GM12878 (cell line): ENCODE measurements at places on chromosomes 4 and X. TPM values are rescaled to one million over a fixed set of nuclear protein-coding genes. Genes with fewer than 3 reads are reported as not detected.

GRCh38 chr4:168831919-168832762 lies 177.9 kb downstream of the CBR4 start:
- DNase-seq: no peak

The AFM gene
- total RNA-seq: not detected in 2 replicates

DNA sequence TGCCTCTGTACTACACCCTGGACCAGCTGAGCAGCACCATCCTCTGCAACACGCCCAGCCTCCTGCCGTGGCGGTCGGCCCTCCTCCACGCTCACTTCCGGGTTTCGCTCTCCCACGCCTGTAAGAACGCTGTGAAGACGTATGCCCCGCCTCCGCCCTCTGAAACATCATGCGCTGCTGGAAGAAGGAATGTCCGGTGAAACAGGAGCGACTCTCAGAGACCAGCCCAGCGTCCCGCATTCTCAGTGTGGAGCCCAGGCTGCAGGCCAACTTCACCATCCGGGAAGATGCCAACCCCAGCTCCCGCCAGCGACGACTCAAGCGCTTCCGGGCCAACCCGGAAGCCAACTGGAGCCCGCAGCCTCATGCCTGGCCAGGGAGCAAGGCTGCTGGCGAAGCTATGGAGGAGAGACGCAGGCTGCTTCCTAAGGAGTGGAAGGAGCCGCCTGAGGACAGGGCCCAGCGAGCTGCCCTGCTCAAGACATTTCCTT lies 186.1 kb upstream of the SLITRK2 start:
- no peak for DNase-seq

The UGT2B15 gene
- total RNA-seq: 0.27 TPM in 1 of 2 replicates, not detected in the other

GRCh38 chr4:121698236-121698671 lies 1.5 kb upstream of the ANXA5 start:
- no peak for DNase-seq

The SSX1 gene
- 0.15 TPM in 1 of 2 replicates, not detected in the other for total RNA-seq

The BMPR1B gene
- not detected in 2 replicates for total RNA-seq

The ATP8A1 gene
- 50.4 and 50.6 TPM in 2 replicates for total RNA-seq

DNA sequence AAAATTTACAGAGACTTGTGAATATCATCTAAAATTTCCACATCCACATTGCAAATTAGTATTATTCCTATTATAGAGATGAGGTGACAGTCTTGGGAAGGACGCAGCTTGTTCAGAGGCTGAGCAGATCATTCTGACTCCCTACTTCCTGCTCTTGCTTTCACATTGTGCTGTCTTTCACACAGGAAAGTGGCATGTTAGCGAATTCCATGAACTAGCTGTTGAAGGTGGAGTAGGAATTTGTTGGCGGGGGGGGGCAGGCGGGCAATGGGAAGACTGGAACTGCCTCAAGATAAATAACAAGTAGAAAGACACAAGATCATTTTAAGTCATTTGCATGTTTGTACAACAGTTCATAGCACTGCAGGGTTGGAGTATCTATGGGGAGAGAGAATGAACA lies 2.3 kb downstream of the PF4V1 start:
- no peak for DNase-seq

The DAPP1 gene
- 46.4 and 46.5 TPM in 2 replicates for total RNA-seq

DNA sequence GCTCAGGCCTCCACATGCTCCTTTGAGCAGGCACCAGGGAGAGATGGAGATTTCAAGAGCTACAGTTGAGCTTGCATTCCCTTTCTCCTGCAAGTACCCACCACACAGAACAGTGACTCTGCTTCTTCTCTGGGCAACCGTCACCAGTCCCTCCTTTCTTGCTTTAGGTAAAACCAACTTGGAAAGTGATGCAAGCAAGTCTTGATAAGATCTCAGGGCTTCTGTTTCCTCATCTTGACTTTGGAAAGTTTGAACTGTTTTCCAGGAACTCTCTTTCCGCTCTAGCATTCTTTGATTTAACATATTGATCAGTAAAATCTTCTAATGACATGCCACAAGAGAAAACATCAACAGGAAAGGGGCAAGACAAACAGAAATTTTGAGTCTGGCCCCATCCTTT lies 73.7 kb downstream of the USP46 start:
- no peak for DNase-seq

The VCX2 gene
- total RNA-seq: not detected in 2 replicates

The NWD2 gene
- not detected in 2 replicates for total RNA-seq

DNA sequence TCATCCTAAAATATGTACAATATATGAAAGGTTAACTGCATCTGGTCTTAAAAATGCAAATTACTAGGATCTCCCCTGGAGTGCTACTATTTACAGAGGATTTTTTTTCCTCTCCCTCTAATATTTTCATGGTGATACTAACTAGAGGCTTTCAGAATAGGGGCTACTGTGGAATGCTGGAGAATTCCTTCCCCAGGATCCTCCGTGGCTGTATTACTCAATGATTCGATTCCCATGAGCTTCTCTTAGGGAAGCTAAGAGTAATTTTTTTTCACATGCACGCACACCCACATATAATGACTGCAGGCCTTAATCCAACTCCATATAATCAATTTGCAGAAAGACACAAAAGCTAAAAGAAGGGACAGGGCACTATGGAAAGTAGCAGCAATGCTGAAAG lies 184.7 kb downstream of the ARHGAP6 start:
- no peak for DNase-seq

DNA sequence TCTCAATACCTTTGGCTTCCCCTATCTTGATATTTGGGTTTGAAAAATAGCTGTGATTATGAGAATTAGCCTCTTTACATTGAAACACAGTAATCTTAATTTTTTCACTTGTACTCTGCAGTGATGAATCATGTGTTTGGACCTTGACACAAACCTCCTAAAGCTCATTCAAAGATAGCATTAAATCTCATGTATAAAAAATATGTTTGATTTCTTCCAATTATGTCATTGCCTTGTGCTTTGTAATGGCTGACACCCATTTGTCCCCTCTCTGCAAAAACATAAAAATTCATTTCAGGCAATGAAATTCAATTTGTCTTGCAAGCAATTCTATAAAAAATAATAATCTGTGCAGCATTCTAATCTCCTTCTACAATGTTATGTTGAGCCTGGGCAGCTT lies 422.4 kb upstream of the BOD1L1 start:
- no peak for DNase-seq

DNA sequence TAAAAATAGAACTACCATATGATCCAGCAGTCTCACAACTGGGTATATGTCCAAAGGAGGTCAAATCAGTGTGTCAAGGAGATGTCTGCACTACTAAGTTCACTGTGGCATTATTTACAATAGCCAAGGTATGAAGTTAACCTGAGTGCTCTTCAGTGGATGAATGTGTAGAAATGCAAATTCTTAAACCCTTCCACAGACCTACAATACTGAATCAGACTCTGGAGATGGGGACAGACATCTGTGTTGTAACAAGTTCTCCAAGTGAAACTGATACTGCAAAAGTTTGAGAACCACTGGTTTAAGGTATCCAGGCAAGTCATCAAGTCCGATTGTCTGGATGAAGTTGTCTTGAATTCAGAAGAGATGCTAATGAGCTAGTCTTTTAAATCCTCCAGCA lies 38.5 kb downstream of the SMAD1 start:
- DNase-seq: no peak

DNA sequence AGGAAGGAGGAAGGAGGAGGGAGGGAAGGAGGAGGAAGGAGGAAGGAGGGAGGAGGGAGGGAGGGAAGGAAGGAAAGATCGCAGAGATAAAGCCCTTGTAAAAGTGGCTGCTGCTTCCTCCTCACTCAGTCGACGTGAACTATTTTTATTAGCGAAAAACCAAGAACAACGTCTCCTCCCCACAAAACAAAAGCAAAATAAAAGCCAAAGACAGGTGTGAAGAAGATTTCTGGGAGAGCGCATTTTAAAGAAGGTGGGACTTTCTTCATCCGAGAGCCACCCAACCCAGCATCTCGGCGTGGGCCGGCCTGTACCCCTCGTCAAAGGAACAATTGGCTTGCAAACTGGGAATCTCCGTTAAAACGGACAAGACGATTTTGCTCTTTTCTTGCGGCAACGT lies 40.7 kb upstream of the ASMTL start:
- DNase-seq: no peak

- DNase-seq: no peak
These were observed 74.7 kb downstream of the GALNT7 start for GRCh38 chr4:173243321-173243720.

- no peak for DNase-seq
These were observed 220.0 kb downstream of the PCDH18 start for GRCh38 chr4:137312257-137312656.

DNA sequence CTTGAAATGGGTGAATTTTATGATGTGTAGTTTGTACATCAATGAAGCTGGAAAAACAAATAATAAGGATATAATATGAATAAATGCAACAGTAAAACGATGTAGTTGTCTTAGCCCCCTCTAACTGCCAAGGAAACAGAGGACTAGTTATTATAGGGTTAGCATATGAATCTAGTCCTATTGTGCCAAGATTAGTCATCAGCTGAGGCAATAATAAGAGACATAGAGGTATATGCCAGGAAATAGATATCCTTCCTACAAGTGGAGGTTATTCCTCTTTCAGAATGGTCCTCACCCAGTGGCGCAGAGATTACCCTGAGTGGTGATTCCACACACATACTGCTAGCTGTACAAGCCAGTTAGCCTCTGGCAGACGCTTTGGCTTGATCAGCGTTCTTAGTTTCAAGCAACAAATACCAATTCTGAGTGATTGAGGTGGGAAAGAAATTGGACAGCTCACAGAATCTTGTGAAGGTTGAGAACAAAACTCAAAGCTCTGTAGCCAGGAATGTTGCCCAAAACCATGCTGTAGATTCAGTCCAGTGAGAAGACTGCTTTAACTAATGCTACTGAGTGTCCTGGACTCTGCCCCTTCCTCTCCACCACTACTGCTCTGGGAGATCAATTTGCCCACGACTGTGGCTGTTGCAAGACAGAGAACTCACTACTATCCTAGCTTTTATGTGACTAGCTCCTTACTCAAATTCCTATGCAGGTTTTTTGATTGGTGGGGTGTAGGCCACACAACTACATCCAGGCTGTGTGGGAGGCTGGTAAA lies 27.0 kb upstream of the ZNF280C start:
- DNase-seq: no peak

GRCh38 chr4:4687935-4688727 lies 146.3 kb upstream of the STX18 start:
- DNase-seq: no peak

The TMEM47 gene
- 0.10 TPM in 1 of 2 replicates, not detected in the other for total RNA-seq

DNA sequence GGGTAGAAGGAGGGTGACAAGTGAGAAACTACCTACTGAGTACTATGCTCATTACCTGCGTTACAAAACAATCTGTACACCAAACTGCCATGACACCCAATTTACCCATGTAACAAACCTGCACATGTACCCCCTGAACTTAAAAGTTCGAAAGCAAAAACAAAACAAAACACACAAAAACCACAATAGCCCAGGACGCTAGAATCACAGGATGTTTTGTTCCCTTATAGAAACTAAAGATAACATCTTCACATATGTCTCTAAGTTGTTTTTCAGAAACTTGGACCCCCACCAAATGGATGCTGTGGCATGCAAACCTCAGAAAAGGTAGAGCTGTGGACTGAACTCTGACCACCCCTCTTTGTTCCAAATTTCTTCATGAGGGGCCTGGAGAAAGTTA lies 25.2 kb upstream of the PNMA5 start:
- no peak for DNase-seq
